ENCODE measurements at places on chromosomes 1 and 21. TPM values are rescaled to one million over a fixed set of nuclear protein-coding genes. Genes with fewer than 3 reads are reported as not detected.

Gene LAD1
- total RNA-seq: 52.9 TPM

Gene TTLL7
- total RNA-seq: 1.8 TPM

Gene S100A11
- total RNA-seq: 597 TPM

Gene CELA2B
- total RNA-seq: not detected

Gene CLIC4
- total RNA-seq: 157 TPM

Gene AGT
- total RNA-seq: 0.89 TPM

Gene NECTIN4
- total RNA-seq: under 0.01 TPM

Gene WNT3A
- total RNA-seq: not detected

Gene ADGRB2
- 11.7 TPM for total RNA-seq

Gene CD1D
- total RNA-seq: 0.49 TPM

Gene ZNF326
- total RNA-seq: 5.1 TPM

Gene FOXO6
- total RNA-seq: 3.8 TPM

Gene KRTAP19-1
- not detected for total RNA-seq

Gene NTNG1
- total RNA-seq: 7.9 TPM

Gene C1QA
- not detected for total RNA-seq

Gene FAM151A
- not detected for total RNA-seq

Gene C1orf185
- not detected for total RNA-seq

Gene KIF26B
- 2.6 TPM for total RNA-seq

Gene CHIA
- total RNA-seq: not detected

Gene LHX4
- total RNA-seq: 0.13 TPM

Gene DIRAS3
- 17.6 TPM for total RNA-seq

Gene CCDC27
- total RNA-seq: not detected

Gene GPR3
- 1.6 TPM for total RNA-seq

Gene FAM163A
- not detected for total RNA-seq

Gene MYCL
- 0.63 TPM for total RNA-seq

Gene AADACL4
- not detected for total RNA-seq

Gene BMP8A
- total RNA-seq: not detected

Gene CYP4Z1
- not detected for total RNA-seq

Gene AKR7A3
- total RNA-seq: 0.65 TPM

Gene CELSR2
- 51.5 TPM for total RNA-seq

Gene MRPL55
- 142 TPM for total RNA-seq

Gene F13B
- total RNA-seq: not detected

Gene SLC22A15
- 3.0 TPM for total RNA-seq

Gene FCER1G
- 1.3 TPM for total RNA-seq

Gene HPCA
- not detected for total RNA-seq

Gene TMEM269
- 0.25 TPM for total RNA-seq

Gene C1QB
- total RNA-seq: not detected

Measured in mesangial cell (primary cell).